ENCODE measurements at places on chromosomes 6 and 20.

GRCh38 chr6:27867945-27868300 lies 44.3 kb downstream of the OR2B2 start:
- DNase-seq: no peak

- no peak for DNase-seq
Observed at GRCh38 chr20:59144179-59144830, 19.3 kb upstream of the ZNF831 start.

- DNase-seq: no peak
Observed at GRCh38 chr6:138085839-138086222, 21.4 kb downstream of the PERP start.

DNA sequence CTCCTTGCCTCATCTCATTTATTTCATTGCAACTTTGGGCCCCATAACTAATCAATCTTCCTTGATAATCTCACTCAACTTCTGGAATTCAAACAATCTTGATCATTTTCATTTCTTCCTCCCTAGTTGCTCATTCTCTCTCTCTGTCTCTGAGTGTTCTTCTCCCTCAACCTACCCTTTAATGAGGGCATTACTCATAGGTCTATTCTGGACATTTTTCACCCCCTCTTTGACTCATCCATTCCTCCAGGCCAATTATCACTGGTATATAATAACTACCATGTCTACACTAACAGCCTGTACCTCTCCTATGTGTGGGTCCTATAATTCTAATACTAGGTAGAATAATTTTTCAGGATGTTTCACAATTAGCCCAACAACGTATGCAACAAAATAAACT lies 78.8 kb downstream of the COL21A1 start:
- DNase-seq: no peak

DNA sequence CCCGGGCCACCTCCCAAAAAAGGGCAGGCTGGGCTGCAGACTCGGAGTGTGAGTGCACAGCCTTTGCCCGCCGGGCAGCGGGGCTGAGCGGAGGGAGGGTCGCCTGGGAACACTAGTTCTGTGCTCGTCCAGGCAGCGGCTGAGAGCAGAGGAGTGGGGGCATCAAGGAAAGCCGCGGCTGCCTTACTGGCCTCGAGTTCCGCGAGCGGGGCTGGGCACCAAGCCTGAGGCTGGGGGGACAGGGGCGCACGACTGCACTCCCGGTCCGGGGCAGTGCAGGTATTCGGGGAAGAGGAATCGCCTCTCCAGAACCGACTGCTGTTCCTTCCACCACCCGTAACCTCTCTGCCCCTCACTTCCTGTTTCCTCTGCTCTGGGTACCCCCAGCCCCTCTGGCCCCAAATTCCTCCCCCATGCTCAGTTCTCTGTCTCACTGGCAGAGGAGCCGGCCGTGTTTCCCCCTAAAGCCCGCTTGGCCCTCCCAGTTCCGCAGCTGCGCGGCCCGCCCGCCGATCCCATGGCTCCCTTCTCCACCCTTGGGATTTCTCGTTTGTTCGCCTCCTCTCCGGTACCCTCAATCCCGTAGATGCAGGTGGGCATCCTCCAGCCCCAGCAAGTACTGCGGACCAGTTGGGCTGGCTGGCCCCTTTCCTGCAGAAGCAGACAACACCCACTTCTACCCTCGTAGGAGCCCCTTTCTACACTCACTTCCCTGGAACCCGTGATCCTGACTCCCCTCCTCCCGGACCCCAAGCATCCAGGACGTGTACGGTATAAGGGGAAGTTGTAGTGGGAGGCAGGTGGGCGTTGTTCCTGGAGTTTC lies 5.1 kb downstream of the RING1 start:
- DNase-seq: no peak

- no peak for DNase-seq
Observed at GRCh38 chr20:31842471-31843157, 2.8 kb downstream of the FOXS1 start.

Data from memory B cell (primary cell).